ENCODE measurements at places on chromosomes 12 and 14. TPM values are rescaled to one million over a fixed set of nuclear protein-coding genes. Genes with fewer than 3 reads are reported as not detected.

- no peak for DNase-seq
Measured at GRCh38 chr14:53716578-53716977, 240.0 kb downstream of the BMP4 start.

GRCh38 chr12:16509411-16509810 lies 96.6 kb downstream of the LMO3 start:
- no peak for DNase-seq

HCAR3 gene
- not detected for total RNA-seq

- no peak for DNase-seq
Measured at GRCh38 chr14:68631394-68632053, 161.3 kb downstream of the ZFP36L1 start.

All from sigmoid colon (tissue), 7 donors.